ENCODE measurements at places on chromosomes 2 and 18.
A peak's percentile ranks its signal among the peaks of the same experiment; 100 is the strongest.

GRCh38 chr18:3827236-3827845 lies 377.4 kb downstream of the TGIF1 start:
- DNase-seq: no peak

DNA sequence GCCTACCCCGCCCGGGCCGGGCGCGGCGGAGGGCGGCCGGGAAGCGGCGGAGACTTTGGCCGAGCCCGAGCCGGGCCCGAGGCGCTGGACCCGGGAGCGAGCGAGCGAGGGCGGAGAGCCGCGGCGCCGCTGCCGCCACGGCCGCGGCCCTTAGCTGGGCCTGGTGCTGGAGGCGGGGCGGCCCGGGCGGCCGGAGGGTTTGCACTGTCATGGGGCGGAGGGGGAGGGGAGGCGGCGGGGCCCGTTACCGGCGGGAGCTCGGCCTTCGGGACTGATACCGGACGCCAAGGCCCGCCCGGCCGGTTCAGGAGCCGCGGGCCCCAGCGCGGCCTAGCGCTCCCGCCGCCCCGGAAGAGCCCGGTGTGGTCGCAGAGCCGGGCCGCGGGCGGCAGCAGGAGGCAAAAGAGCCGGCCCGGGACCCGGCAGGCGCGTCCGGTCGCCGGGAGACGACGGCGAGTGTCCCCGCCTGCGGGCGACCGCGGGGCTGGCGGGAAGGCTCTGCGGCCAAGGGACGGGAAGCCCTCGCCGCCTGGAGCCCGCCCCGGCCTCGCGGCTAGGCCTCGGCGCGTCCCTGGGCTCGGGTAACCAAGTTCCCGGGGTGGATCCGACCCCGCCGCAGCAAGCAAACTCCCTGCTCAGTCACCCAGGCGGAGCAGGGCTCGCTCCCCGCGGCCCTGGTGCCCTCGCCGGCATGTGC lies 697 bp downstream of the KCMF1 start:
- peak; percentile 33 for DNase-seq

GRCh38 chr2:121478996-121479745 lies 51.5 kb upstream of the RNU4ATAC start:
- DNase-seq: no peak

GRCh38 chr2:96870626-96871255 lies 861 bp upstream of the SEMA4C start:
- no peak for DNase-seq

GRCh38 chr2:10614939-10615338 lies 74.8 kb downstream of the NOL10 start:
- DNase-seq: no peak

DNA sequence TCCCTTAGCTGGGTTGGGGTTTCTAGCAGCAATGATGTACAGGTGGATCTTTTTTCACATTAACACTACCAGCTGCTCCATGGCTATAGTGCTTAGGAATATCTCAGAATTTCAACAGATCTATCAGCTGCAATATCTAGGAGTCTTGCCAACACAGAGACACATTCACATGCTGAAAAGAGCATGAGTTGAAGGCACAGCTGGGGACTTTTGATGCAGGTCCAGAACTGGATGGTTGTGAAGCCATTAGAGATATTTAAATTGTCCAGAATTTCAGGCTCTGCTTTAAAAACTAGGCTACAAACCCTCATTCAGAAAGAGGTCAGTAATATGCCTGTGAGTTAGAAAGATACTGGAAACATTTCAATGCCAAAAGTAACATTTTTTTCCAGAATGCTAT lies 122.2 kb upstream of the CCDC195 start:
- no peak for DNase-seq

DNA sequence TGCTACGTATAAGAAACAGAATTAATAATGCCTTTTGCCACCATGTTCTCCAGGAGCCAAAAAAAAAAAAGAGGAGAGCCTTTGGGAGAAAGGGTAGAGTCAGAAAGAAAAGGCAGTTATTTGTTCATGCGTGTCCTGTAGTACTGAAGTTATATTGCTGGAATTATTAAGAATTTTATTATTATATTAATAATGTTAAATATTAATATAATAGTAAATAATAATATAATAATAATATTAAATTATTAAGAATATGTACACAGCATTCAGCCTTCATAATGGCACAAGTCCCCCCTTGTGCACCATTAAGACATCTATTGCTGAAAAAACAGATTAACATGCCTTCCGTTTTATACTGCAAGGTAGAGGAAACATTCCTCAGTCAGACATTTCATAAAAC lies 8.1 kb downstream of the REG1A start:
- DNase-seq: no peak

GRCh38 chr2:231295363-231295655 lies 96.9 kb downstream of the ARMC9 start:
- no peak for DNase-seq

DNA sequence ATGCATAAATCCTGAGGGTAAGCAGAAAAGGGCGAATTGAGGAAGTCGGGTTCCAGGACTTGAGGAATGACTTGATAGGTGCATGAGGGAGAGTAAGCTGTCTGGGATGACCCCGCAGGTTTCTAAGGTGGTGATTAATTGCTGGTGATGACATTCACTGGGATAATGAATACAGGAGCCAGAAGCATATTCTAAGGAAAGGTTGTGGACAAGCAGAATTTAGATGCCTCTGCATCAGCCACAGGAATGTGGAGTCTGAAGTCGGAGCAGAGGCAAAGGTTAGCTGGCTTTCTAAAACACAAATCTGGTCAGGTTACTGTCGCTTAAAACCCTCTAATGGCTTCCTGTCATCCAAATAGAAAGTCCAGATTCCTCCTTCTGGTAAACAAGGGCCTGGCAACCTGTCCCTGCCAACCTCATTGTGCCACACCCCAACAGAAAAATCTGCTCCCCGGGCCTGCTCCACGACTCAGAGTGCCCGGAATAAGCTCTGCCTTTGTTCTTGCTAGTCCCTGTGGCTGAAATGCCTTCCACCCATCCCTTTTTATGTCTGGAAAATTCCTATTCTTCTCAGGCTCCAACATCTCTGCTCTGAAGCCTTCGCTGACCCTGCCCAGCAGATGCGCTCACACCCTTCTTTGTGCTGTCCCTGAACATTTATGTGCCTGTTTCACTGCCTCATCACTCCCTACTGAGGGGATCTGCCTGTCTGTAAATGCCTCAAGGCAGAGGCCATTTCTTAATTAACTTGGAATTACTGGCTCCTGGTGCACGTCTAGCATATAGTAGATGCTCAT lies 11.3 kb upstream of the TMEM214 start:
- no peak for DNase-seq

- no peak for DNase-seq
Measured at GRCh38 chr2:223841436-223842190, 4.2 kb upstream of the AP1S3 start.

GRCh38 chr2:36068086-36068485 lies 287.5 kb upstream of the CRIM1 start:
- no peak for DNase-seq

DNA sequence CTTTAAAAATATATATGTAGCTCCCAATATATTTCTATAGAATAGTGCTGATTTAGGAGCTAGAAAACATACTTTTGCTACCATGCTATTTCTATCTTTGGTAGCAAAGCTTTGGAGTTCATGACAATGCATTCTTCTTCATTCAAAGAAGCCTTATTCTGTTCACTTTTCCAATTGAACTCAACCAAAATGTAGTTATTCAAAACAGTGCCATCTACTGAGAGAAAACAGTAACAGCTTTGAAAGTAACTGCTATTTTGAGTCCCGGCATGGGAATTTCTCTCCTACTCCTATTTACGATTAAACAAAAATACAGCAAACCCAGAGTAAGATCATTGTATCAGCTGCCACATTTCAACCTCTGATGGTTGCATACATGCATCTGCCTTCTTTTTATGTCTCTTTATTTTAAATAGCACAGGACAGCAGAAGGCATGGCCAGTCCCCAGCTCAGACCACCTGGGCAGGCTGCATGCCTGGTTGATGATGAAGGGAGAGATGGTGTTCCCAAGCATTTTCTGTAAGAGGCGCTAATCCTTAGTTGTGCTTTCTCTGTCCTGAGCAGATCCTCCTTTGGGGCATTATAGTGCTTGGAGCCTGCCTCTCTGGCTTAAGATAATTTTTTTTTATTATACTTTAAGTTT lies 69.7 kb upstream of the SULT1C3 start:
- peak; percentile 49 for DNase-seq

DNA sequence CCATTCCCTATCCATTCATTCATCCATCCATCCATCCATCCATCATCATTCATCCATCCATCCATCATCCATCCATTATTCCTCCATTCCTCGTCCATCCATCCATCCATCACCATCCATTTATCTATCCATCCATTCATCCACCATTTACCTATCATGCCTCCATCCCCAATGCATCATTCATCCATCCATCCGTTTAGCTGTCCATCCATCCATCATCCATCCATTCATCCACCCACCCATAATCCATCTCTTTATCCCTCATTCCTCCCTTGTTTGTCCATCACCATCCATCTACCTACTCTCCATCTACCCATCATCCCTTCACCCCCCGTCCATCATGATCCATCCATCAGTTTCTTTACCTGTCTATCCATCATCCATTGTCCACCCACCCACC lies 13.6 kb downstream of the NFATC1 start:
- no peak for DNase-seq

All from SK-N-DZ (cell line).